ENCODE measurements at places on chromosomes 12 and 14.
A peak's percentile ranks its signal among the peaks of the same experiment; 100 is the strongest.

- DNase-seq = no peak
Observed at GRCh38 chr12:128664501-128664900, 159.3 kb downstream of the SLC15A4 start.

DNA sequence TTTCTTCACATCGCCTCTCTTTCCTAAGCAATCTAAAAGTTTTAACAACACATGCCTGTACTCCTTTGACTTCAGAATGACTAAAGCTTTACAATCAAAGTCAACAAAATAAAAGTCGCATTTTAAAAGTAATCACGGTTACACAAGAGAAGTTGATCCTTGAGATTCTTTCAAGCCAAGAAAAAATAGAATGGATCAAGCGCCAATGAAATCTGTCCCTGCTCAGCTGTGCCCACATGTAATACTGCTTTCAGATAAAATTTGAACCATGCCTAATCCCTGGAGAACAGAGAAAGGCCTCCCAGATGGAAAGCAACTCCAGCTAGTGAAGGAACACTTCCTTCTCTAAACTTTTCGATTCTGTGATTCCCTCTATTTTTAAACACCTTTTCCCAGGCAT, 113.1 kb downstream of the FBXL14 start:
- DNase-seq = no peak

DNA sequence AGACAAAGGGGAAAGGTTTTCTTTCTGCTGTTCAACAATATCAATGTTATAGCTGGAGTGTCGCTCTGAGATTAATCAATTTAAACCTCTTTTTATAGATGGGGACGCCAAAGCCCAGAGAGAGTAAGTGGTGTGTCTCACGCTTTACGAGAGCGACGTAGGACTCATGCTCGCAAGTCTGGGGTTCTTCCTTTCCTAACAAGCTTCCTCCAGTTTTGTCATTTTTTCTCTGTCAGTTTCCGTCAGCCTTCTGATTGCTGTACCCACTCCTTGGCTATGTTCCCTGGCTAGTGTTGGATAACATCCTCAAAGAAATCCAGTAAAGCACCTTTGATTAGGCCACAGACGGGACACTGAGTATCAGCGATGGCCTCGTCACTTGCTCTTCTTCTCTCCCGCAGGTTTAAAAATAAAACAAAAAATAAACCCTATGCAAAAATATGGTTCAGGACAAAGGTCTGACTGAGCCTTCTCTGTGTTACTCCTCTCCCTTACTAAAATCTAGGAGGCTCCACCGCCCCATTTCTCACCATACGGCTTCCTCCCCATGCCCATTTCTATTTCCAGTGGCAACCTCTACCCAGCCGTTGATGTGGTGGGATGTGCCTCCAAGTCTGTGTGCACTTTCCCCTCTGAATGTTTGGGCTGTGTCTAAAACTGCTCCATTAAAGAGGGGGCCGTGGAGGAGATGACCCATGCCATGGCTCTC, 172.7 kb upstream of the PARP11 start:
- no peak for DNase-seq

DNA sequence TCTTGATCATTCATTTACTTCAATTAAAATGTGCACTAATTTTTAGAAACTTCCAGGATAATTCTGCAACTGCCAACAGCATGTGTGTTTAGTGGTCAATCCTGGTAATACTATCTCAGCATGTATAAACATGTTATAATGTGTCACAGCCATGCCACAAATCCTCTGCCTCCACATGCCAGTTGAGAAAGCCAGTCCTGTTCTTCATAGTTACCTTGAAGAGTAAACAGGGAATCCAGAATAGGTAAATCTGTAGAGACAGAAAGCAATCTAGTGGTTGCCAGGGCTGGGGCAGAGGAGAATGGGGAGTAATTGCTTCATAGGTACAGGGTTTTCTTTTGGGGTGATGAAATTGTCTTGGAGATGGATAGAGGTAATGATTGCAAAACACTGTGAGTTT, 85.9 kb downstream of the ARMH4 start:
- no peak for DNase-seq

DNA sequence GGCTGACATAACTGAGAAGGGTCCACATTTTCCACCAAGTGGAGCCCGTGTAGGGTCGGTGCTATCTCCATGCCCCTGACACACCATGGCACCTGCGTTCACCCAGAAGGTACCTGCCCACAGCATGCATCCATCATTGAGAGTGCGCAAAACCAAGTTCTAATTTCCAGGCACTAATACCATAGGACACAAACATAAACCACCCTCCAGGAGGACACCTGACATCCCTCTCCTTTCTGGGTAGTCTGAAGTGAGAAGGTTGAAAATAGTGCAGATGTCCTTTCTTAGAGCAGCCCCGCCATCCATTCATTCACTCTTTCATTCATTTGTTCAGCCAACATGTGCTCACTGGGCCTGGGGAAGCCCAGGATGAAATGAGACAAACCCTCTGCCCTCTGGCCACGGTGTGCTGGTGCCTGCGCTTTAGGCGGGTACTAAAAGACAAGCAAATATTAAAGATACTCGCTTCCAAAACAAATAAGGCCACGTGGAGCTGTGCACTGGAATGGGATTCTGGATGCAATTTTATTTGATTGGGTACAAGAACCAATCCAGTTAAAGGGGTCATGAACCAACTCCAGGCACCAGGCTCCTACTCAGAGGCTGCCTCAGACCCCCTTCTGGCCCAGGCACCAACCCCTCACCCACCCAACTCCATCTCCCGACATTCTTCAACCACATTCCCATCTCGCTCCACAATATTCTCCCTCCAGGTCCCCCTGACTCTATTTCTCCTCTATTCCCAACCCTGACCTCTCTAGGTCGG, 1.2 kb downstream of the TTC7B start:
- DNase-seq = no peak

DNA sequence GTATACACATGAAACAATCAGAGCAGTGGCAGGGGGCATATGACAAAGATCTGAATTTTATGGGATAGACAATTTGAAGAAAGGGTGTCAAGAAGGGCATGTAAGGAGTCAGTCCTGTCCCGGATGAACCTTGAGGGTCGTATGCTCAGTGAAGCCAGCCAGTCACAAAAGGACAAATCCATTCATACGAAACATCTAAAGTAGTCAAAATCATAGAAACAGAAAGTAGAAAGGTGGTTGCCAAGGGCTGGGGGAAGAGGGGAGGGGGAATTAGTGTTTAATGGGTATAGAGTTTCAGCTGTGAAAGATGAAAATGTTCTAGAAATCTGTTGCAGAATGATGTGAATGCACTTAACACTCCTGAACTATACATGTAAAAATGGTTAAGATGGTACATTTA, 157.5 kb downstream of the TGFB3 start:
- DNase-seq = no peak

GRCh38 chr14:102325791-102326345, 6.3 kb downstream of the ZNF839 start:
- no peak for DNase-seq

- DNase-seq = no peak
Observed at GRCh38 chr12:89316705-89317139, 35.6 kb downstream of the DUSP6 start.

DNA sequence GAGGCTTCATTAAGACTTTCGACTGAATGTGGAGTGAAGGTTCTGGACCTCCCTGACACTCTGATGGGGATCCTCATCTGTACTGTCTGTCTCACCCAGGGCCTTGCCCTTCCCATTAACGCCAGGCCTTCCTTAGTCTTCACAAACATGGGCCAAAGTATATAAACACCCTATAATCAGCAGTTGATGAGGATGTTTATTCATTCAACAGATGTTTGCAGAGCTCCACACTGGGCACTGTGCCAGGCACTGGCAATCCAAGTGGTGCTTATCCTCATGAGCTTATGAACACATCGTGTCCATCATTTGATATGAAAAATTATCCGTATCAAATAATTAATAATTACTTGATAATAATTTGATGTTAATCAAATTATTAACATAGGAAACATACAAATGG, 454.4 kb downstream of the FUT8 start:
- no peak for DNase-seq

DNA sequence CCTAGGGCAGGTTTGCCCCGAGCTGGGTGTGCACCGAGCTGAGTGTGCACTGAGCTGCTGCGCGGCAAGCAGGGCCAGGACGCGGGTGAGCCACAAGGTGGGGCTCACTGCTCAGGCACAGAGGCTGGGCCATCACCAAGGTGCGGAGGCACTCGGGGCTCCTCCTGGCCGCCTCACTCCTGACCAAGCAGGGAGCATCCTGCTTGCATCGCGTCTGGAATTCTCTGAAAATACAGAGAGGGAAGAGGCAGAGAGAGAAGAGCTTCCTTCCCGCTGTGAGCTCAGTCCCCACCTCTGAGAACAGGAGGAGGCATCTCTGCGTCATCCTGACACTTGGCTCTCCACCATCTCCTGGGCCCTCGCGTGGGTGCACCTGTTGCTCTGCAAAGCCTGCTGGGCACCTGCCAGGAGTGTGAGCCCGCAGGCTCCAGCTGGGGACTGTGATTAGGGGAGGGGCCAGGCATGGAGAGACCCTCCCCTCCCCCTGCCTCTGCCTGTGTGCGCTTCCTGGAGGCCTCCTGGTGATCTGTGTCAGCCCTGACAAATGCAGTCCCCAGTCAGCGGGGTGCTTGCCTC, 116.3 kb downstream of the GLT1D1 start:
- peak; percentile 52 for DNase-seq

- DNase-seq = no peak
Observed at GRCh38 chr12:45994736-45995135, 4.4 kb upstream of the SCAF11 start.

- no peak for DNase-seq
Observed at GRCh38 chr14:28707814-28708213, 58.8 kb upstream of the FOXG1 start.

GRCh38 chr12:14417715-14418114, 52.2 kb downstream of the ATF7IP start:
- no peak for DNase-seq

DNA sequence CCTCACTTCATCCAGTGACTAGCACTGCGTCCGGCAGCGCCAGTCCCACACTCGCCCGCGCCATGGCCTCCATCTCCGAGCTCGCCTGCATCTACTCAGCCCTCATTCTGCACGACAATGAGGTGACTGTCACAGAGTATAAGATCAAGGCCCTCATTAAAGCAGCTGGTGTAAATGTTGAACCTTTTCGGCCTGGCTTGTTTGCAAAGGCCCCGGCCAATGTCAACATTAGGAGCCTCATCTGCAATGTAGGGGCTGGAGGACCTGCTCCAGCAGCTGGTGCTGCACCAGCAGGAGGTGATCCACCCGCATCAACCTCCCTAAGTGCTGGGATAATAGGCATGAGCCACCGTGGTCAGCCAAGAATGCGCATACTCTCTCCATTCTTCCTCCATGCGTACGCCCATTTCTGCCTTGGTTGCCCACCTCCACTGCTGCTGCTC, 59.9 kb downstream of the IRF2BPL start:
- no peak for DNase-seq

DNA sequence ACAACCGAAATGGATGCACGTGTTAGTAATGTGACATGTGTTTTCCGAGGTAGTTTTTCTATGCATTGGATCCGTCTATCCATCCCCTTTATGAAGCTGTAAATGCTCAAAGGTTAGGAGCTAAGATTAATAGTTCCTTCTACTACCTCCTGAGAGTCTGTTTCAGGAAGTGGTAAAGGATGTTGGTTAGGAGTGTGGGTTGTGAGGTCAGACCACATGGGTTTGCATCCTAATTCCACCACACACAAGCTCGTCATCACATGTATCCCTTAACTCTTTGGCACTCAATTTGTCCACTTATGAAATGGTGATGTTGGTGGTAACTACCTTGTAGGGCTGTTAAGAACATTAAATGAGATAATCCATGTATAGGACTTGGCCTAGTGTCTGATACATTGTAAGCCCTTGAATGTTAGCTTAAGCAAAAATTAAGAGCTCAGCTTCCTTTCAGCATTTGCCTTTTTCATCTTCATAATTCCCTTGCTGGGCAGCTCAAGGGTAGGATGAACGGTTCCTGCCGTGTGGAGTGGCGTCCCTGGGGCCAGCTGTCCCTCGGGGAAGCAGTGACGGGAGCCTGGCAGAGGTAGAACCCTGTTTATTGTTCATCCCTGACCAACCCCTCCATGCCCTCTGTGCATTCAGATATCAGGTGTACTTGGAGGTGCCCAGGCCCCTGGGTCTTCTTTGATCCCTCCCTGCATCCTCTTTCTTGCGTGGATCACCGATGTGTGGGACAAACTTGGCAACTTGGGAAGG, 52.3 kb downstream of the TSPAN9 start:
- no peak for DNase-seq

DNA sequence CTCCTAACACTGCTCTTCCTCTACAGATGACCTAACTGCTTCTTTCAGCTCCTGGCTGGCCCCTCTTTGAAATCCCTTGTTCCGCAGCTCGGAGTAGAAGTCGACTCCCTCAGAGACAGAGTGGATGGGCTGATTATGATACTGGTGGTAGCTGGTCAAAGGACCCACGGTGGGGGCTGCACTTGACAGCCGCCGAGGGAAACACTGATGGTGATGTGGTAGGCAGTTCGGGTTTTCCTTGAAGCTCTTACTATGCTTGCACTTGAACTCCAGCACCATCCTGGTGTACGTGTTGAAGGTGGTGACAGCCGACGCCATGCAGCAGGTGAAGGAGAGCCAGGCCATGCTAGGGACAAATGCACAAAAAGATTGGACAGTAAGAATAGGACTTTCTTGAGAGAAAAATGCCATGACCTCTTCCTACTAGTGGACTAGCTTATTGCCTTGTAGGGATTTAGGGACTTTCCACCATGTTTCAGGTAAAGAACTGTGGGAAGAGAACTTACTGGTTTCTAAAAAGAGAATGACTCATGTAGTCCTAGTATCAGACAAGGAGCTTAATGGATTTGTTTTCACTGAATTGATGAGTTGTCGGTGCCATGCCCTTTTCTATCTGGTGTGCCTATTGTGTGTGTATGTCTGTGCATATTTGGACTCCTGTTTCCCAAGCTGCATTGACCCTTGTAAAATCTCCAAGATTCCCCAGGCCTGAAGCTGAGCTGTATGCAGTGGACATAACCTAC, 18.4 kb downstream of the GSG1 start:
- DNase-seq = no peak

DNA sequence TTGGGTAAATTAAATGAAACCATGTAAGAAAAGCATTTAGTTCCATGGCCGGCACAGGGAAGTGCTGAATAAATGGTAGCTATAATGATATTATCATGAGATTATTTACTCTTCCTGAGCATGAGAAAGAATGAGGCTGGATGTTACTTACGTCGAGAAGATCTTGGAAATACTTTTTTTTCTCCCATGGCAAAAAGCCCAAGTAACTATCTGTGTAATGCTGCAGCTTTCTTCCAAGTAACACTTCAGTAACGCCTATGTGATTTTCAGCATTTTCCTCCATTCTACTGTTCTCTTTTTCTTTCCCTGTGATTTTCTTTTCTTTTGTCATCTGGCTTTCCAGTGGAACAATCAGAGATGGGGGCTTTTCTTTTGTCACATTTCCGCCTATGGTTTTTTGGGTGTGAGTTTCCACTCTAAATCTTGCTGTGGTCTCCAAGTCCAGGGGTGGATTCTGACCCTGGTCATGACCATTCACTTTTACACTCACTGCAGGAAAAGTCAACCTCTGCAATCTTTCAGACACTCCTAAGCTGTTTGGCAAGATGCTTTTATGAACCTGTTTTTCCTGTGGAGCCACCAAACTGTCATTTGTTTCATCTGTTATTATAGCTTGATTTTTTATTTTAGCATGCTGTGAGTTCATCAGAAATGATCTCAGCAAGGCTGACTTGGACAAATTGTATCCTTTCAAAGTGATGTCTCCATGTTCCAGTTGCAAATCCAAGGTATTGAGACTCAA, 25.0 kb upstream of the SYCP3 start:
- no peak for DNase-seq
